ENCODE measurements at places on chromosomes 7 and 10.
A peak's percentile ranks its signal among the peaks of the same experiment; 100 is the strongest.

GRCh38 chr7:158820656-158821055, 8.7 kb downstream of the ESYT2 start:
- DNase-seq: no peak

GRCh38 chr7:154867068-154867467, 135.9 kb downstream of the PAXIP1 start:
- DNase-seq: no peak

DNA sequence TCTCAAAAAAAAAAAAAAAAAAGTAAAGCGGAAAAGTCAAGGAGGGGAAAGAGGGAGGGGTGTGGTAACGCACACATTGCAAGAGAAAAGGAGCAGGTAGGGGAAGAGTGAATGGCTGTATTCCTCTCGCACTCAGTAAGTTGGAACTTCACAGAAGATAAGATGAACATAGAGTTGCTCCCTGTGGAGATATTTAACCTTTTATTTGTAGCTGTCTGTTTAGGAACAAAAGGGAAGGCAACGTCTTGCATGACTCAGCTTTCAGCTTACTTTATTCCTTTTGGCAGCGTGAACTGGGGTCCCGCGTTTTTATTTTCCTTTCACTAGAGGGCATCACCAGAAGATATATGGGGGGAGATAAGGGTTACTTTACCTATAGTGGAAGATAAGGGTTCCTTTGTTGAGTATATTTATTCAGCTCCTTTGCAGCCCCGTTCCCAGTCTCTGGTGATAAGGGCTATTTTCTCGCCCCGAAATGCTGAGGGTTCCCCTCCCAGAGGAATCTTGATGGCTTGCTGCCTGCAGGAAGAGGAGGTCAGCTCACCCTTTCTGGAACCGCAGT, 78.5 kb downstream of the APBB1IP start:
- DNase-seq: no peak

DNA sequence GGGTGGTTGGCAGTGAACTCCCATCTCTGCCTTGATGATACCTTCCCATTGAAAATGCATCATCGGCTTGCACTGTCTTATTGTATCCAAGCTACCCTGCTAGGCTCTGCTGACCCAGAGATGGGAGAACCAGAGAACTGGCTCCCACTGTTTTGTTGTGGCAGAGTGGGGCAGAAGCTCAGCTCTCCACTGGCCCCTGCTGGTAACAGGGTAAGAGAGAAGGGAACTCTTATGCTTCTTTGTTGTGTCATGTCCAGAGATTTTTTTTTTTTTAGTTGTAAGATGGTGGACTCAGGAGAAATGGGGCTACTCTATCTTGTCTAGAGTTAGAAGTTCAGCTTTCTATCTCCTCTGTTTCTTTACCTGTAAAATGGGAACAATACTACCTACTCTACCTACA, 100.5 kb upstream of the SDK1 start:
- no peak for DNase-seq

DNA sequence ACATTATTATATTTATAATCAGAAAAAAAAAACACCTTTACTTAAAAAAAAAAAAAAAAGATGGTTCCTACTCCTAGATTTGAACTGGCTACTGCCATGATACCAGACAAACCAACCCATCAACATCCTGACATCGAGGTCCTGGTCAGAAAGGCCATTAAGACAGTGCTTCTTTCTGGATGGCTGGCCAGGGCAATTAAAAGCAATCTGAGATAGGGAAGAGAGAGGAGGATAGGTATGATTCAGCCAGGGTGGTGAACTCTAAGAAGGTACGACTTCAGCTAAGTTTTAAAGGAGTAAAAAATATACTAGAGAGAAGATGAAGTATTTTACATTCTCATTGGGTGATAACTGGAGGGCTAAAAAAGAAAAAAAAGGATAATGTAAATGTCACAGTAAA, 139.0 kb downstream of the DOCK4 start:
- no peak for DNase-seq

- no peak for DNase-seq
Observed at GRCh38 chr7:138064856-138065357, 11.4 kb upstream of the AKR1D1 start.

DNA sequence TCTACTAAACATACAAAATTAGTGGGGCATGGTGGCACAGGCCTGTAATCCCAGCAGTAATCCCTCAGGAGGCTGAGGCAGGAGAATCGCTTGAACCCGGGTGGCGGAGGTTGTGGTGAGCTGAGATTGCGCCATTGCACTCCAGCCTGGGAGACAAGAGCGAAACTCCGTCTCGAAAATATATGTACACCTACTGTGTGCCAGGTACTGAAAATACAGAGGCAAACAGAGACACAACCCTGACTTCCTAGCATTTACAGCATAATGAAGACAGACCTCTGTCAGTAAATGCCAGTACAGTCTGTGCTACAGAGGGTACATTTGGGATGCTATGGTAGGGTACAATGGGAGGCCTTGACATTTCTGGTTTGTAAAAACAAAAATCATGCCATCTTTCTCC, 66.6 kb downstream of the ABCC2 start:
- DNase-seq: no peak

GRCh38 chr10:67666416-67667034, 29.5 kb downstream of the CTNNA3 start:
- DNase-seq: peak; percentile 56

DNA sequence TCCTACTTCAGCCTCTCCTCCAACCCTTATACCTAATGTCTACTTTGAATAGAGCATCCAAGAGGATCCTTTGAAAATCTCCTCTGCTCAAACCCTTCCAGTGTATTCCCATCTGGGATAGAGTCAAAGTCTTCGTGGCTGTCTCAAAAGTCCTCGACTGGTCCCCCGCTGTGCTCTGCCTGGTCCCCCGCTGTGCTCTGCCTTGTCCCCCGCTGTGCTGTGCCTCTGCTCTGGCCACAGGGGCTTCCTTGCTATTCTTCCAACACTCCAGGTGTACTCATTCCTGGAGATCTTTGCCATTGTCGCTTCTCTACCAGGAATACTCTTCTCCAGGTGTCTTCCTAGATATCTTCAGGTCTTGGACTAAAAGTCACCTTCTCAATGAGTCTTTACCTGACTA, 36.1 kb upstream of the COMMD3 start:
- DNase-seq: no peak

DNA sequence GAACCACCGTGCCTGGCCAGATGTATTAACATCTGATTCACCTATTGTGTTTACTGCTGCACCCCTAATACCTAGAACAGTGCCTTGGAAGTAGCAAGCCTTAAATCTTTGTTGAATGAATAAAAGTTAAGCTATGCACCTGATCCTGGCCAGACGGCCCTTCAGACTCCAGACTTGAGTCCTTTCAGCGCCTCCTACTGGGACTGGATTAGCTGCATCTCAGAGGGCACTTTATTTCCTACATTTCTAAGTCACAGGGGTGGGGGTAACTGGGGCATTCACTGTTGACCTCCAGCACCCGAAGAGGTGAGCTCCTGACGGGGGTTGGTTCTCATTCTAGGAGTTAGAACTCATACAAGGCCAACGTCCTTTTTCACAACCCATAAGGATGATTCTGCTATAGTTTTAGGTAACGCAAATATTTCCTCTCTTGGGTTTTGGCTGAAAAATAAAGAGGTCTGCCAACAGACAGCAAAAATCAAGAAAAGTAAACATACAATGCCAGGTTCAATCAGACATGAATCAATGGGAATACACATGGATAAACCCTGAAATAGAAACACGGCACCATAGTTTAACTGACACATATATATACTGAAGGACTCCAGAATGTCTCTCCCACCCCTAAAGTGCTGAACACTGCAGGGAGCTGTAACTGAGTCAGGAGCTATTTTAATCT, 48.0 kb upstream of the DLG5 start:
- no peak for DNase-seq

DNA sequence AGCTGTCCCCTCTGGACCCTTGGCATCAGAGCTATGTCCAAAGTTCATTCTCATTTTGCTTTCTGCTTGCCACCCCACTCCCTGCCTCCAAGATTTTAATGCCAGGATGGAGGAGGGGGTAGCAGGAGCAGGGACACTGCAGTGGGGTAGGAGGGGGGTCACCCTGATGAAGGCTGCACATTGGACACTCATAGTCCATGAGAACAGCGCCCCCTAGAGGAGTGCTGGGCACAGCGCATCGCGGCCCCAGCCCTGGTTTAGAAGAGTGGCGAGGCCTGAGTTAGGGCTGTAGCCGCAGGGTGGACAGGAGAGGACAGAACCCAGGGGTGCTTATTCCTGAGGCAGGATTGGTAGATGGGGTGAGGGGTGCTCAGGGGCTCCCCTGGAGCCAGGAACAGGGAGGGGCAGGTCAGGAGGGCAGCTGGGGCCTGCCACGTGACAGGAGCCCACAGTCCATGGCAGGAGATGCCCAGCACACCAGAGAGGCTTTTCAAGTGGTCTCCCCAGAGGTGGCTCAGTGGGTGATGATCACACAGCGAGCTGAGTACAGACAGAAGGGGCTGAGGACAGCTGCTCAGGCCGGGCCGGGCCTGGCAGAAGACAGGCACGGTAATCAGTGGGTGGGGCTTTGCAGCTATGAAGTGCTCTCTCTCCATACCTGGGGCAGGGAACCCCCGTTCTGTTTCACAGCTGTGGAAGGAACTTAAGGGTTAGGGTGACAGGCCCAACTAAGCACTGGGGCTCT, 71.4 kb downstream of the NEURL1 start:
- DNase-seq: no peak

- no peak for DNase-seq
Observed at GRCh38 chr10:32109603-32110002, 53.4 kb upstream of the KIF5B start.

GRCh38 chr7:468681-469562, 50.7 kb downstream of the PDGFA start:
- DNase-seq: no peak

GRCh38 chr7:92609921-92610518, 19.8 kb upstream of the FAM133B start:
- peak; percentile 55 for DNase-seq

DNA sequence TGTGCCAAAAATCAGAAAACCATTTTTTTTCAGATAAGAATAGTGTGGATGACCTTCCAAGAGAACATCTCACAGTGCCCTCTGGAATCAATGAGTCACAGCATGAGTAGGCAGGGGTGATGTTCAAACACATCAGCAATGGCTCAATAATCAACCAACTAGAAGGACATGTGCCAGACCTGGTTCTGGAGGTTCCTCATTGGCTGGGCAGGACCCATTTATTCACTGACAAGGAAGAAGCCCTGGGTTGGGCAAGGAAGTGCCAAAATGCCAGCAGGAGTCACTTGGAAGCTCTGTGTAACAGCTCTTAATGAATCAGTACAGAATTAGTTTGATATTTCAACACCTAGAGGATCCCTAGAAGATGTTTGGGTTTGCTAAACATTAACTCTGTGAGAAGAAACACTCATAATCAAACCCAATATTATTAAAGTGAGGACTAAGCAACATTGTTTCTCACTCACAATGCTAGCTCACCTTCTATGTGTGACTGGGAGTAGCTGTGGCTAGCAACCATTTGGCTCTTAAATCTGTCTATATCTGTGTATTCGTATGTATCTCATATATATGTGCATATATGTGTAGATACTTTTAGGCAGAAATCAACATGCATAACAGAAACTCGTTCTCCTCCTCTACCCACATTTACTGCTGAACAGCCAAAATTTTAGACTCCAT, 72.3 kb upstream of the APBB1IP start:
- DNase-seq: no peak

DNA sequence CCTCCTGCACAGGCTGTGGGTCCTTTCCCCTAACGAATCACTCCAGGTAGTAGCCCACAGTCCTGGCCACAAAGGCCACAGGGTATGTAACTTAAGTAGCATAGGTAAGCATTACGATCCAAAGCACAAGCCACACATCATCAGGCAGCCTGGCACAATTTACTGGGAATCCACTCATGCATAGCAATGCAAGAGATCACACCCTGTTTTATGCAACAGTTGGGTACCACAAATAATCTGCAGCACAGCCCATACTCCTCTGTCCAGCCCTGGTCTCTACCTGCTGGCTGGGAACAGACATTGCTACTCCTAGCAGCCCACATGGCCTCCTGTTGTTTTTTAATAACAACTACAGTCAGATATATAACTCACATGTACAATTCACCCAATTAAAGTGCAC, 34.3 kb downstream of the SRPK2 start:
- DNase-seq: no peak

- DNase-seq: no peak
Observed at GRCh38 chr7:124630395-124630794, 135.2 kb downstream of the GPR37 start.

DNA sequence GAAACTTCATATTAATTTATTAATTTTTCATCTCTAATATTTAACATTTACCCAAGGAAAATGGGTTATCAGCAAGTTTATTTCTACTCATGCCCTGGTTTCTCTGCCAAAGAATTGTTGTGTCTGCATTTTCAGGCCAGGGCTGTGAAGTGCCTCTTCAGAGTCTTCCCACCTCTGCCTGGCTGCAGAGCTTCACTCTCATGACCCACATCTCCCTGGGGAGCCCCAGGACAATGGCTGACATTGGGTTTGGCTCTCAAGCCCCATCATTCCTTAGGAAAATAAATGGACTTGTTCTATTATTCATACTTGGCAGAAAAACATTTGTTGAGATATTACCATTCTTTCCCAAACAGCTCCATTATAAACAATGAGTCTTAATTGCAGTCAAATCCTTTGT, 30.3 kb downstream of the CACNA2D1 start:
- no peak for DNase-seq

GRCh38 chr7:91671245-91671644, 209.3 kb downstream of the MTERF1 start:
- DNase-seq: no peak

- peak; percentile 9 for DNase-seq
Observed at GRCh38 chr7:22860784-22861482, 38.3 kb upstream of the TOMM7 start.

DNA sequence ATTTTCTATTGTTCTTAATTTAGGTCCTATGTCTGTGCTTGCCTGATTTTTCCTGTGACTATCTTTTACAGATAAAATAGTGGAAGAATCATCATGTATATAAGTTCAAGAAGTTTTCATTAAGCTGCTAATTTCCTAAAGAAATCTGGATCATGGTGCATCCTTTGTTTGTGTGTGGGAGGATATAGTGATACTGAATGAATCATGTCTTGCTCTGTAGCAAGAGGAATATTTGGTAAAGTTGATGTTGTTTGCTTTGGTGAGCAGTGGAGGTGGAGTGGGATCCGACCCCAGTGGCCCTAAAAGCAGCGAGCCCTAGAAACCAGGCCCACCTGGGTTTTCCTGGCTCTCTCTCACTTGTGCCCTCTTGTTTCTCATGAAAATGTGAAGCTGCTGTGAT, 83.7 kb downstream of the CCNY start:
- DNase-seq: no peak

DNA sequence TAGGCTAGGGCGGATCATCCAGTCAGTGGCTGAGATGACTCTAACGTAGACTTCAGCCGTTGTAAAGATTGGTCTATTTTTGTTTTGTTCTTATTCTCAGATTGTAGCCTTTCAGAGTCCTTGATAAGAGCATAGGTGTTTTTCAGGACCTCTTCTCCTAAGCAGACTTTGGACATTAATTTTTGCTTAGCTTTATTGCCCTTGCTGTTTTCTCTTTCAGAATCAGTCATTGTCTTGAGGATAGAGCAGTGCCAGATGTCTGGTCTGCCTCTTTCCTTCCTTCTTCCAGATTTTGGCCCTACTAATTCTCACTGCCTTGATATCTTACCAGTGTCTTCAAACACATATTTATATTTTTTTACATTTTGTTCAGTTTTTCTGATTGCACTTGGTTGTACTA, 49.5 kb downstream of the C1GALT1 start:
- DNase-seq: no peak

Measured in midbrain (tissue), 1 donor.